GM19239 (cell line): ENCODE measurements at places on chromosomes 2 and 18.

GRCh38 chr18:7367336-7367735 lies 136.4 kb downstream of the LRRC30 start:
- DNase-seq = no peak

GRCh38 chr2:148244593-148245292 lies 223.9 kb downstream of the MBD5 start:
- DNase-seq = no peak

DNA sequence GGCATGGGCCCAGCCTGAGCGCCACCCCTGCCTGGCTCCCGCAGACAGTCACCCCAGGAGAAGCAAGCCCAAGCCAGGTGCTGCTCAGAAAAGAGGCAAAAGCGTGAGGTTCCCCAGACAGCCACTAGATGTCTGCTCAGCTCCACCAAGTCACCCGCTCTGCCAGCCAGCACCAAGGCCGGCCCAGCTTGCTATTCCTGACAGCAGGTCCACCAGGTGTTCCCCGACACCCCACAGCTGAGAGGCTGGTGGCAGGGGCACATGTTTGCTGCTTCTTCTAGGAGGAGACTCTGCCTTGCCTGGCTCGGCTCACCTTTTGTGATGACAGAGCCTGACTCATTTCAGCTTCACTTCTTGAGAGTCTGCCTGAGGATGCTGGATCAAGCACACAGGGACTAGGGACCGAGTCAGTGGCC lies 206.7 kb downstream of the MGAT5 start:
- peak; percentile 52 for DNase-seq

- no peak for DNase-seq
Measured at GRCh38 chr2:75517547-75518230, 43.0 kb downstream of the EVA1A start.

GRCh38 chr2:119339562-119339923 lies 27.1 kb downstream of the C2orf76 start:
- DNase-seq = no peak
